ENCODE measurements at places on chromosomes 5 and 9.

- DNase-seq, result no peak
These were observed 102.7 kb downstream of the LRRC70 start for GRCh38 chr5:62681117-62681850.

DNA sequence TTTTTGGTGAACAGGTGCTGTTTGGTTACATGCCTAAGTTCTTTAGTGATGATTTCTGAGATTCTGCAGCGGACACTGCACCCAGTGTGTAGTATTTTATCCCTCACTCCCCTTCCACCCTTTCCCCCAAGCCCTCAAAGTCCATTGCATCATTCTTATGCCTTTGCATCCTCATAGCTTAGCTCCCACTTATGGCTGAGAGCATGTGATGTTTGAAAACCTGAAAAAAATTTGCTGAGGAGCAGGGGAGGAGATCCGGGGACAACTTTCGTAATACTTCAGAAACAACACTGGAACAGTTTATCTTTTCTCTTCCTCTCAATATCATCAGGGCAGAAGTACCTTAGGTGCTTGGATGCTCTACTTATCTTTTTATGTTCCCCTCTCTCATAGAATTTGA, 226.4 kb downstream of the ADAMTS6 start:
- DNase-seq, result no peak

DNA sequence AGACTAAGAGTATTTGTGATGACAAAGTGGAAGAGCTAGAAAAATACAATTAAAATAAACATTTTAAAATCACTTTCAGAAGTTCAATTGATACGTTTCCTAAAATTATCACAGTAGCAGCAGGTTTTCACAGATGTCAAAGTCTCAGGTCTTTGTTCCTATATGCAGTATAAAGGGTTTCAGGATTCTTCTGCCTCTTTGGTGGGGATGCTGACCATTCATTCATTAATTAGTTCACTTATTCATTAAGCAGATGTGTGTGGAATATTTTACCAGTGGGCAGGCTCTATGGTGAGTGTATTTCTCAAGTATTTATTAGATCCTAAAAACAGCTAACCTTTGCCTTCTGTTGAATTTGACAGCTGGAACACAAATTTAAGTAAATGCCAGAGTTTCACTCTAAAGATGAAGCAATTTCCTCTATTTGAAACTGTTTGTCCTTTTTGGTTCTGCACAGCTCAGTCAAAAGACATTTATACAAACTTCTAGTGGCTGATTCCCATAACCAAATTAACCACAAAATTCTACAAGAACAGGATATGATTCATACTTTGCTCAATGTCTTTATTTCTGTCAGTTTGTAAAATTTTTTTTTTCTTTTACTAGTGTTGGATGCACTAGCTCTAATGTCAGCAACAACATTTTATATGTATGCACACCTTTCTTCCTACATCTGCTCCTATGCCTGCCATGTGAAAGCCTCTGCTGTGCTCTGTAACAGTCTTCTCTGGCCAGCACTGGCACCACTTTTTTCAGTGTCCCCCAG, 75.9 kb upstream of the PRR16 start:
- no peak for DNase-seq

GRCh38 chr5:163104464-163104863, 332.9 kb upstream of the CCNG1 start:
- DNase-seq, result no peak

GRCh38 chr9:19479874-19480273, 71.1 kb downstream of the ACER2 start:
- DNase-seq, result no peak

DNA sequence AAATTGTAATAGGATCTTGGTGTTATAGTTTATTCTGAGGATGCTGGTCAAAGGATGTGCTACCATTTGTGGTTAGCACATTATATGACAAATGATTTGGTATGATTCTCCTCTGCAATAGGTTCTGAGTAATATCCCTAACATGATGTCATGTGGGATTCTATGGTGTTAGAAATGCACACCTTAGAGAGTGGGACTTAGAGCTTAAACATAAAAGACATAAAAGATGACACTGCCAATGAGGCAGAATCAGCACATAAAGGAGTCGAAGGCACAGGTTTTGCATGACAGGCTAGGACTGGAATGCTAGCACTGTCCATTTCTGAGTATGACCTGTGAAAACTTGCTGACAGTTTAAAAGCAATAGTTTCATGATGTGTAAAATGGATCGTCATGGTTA, 100.4 kb downstream of the OSTF1 start:
- DNase-seq, result no peak

GRCh38 chr5:149636861-149637246, 55.6 kb downstream of the ARHGEF37 start:
- peak; percentile 59 for DNase-seq

DNA sequence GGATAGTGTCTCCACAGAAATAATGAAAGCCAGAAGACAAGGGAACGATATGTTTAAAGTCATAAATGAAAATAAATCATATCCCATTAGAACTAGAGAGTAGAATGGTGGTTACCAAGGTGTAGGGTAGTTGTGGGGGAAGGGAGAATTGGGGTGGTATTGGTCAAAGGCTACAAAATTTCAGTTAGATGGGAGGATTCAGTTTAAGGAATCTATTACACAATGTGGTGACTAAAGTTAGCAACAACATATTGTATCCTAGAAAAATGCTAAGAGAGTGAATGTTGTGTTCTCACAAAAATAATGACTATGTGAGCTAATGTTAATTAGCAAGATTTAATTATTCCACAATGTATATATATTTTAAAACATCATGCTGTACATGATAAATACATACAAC, 27.8 kb upstream of the LARP1 start:
- DNase-seq, result no peak

GRCh38 chr5:84191281-84191680, 193.4 kb downstream of the EDIL3 start:
- no peak for DNase-seq

GRCh38 chr9:24616863-24617262, 71.2 kb upstream of the IZUMO3 start:
- DNase-seq, result no peak

DNA sequence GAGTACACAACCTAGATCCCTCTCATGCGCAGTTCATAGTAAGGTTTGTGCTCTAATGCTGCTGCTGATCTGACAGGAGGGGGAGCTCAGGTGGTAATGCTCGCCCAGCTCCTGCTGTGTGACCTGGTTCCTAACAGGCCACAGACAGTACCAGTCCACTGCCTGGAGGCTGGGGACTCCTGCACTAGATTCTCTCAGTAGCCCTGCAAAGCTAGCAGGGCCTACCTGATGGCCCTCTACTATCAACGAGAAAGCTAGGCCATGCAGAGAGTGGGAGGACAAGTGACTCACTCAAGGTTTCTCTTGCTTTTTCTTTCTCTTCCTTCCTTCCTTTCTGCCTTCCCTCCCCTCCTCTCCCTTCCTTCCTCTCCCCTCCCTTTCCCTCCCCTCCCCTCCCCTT, 55.1 kb upstream of the TEX48 start:
- DNase-seq, result peak; percentile 25

DNA sequence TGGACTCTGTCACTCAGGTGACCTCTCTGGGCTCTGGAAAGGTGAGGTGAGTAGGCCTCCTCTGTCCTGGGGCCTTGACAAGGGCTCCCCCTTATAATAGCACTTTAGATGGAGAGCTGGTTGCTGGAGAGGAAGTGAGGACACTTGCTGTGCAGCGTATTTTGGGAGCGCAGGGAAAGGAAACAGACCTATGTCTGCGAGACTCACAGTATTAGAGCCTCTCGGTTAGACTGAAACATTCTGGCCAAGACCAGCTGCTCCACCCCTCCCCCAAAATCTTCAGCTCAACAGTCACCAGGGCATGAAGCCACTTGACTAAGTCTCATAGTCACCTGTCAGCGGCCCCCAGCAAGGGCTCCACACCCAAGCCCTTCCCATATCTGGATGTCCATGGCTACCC, 213.6 kb downstream of the AGTPBP1 start:
- no peak for DNase-seq

DNA sequence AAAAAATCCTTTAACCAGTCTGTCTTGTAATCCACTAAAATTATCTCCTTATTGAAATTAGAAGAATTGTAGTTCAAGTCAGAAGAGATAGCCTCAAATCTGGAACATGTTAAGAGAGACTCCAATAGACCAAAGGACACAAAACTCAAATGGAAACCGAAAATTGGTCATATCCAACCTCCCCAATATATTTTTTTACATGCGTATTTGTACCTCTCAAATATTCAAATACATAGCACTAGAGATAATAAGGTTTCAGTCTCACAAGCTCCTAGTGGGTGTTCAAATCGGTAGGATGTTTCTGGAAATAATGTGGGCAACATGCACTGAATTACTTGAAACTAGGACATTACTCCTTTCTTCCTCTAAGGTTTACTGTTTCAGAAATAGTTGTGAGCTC, 33.5 kb downstream of the EPB41L4A start:
- no peak for DNase-seq

DNA sequence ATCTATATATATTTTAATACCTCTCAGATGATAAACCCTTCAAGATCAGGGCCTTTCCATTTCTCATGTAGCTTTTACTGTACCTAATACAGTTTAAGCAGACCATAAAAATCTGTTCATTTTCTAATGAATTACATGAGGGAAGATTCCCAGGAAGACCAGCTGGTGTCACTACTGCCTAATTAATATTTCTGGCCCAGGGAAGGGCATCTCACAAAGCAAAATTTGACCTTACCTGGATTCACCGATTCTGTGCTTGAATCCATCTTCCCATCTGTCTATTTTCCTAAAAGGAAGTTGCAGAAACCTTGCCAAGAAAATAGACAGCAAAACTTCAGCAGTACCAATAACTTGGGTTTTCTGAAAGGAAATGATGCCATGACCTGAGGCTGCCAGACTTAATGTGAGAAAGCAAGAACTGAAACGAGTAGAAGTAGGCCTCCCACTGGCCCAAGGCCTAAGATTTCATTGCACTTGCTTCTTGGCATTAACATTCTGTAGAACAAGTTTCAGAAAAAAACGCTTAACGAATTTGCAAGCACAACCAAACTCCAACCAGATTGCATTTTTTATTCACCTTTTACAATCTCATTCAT, 83.0 kb upstream of the GLIS3 start:
- DNase-seq, result no peak

GRCh38 chr9:36041506-36041905, 4.8 kb downstream of the RECK start:
- DNase-seq, result no peak

- DNase-seq, result no peak
These were observed 255.6 kb downstream of the EPB41L4A start for GRCh38 chr5:112163435-112163834.

GRCh38 chr9:111502506-111502905, 18.3 kb upstream of the ECPAS start:
- DNase-seq, result no peak

- no peak for DNase-seq
These were observed 183.3 kb upstream of the PUM3 start for GRCh38 chr9:3027210-3027609.

DNA sequence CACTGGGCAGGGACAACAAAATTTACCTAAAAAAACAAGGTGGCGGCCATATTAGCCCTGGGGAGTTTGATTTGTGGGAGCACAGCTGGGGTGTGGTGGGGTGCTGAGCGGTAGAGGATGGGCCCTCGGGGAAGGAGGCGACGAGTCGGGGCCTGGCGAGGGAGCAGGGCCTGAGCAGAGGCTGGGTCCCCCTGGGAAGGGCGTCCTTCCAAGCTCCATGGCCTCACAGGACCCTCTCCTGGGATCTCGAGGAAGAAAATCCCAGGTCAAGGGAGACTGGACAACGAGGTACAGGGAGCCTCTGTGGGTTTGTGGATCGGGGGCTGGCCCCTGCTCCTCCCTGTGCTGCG, 165.5 kb downstream of the CACNA1B start:
- DNase-seq, result no peak

GRCh38 chr5:143017992-143018391, 247.8 kb downstream of the ARHGAP26 start:
- DNase-seq, result no peak

- no peak for DNase-seq
These were observed 140.8 kb downstream of the CDH6 start for GRCh38 chr5:31334061-31334860.

- DNase-seq, result no peak
These were observed 80.6 kb downstream of the SH3PXD2B start for GRCh38 chr5:172373680-172374079.

DNA sequence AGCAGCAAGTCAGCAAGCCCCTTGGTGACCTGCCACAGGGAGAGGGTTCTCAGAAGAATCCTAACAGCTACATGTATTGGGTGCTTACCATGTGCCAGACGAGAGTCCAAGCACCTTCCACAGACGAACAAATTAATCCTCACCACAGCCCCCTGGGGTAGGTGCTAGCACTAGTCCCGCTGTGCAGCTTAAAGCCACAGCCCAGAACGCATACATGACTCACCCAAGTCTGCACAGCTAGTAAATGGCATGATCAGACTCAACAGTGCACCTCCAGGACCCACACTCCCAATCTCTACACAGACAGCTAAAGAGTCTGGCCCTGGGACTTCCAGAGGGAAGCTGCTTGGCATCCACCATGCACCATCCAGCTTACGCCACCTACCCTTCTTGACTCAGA, 111.5 kb downstream of the PAX5 start:
- DNase-seq, result no peak

DNA sequence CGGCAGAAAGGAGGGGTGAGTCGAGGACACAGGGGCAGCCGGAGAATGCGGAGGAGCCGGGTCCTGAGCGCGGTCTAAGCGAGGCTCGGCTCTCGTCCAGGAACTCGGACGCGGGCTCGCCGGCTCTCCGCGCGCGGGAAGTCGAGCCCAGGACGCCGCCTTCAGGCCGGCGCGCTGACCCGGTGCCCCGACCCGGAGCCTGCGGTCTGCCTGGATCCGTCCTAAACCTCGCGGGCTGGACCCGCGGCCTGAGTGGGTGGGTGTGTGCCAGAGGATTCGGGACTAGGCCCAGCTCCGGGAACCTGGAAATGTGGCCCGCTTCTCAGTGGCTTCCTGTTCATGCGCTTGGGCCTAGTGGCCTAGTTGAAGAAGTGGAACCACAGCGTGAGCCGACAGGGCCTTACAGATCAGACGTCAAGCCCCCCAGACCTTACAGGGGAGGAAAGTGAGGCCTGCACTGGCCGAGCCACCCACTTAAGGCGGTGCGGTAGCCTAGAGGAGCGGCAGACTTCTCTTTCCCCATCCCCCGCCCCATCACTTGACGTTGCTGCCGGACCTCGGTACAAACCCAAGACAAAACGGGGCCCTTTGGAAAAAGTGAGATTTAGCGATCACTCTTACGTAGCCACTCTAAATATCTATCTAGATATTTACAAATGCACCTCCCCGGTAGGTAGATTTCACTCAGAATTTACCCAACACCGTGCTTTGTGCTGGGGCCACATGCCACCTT, 1.2 kb downstream of the CDKN2B-AS1 start:
- peak; percentile 36 for DNase-seq

GRCh38 chr5:1796371-1797102, 3.1 kb downstream of the MRPL36 start:
- no peak for DNase-seq

GRCh38 chr5:134263801-134264200, 37.9 kb upstream of the PPP2CA start:
- no peak for DNase-seq

Data from activated CD4-positive, alpha-beta memory T cell treated with anti-CD3 and anti-CD28 coated beads, Interleukin-2, amount 10 ng/mL, durations not matched to agents 7 days and 5 days (primary cell).